ENCODE measurements at places on chromosomes 2 and 18.
A peak's percentile ranks its signal among the peaks of the same experiment; 100 is the strongest.

DNA sequence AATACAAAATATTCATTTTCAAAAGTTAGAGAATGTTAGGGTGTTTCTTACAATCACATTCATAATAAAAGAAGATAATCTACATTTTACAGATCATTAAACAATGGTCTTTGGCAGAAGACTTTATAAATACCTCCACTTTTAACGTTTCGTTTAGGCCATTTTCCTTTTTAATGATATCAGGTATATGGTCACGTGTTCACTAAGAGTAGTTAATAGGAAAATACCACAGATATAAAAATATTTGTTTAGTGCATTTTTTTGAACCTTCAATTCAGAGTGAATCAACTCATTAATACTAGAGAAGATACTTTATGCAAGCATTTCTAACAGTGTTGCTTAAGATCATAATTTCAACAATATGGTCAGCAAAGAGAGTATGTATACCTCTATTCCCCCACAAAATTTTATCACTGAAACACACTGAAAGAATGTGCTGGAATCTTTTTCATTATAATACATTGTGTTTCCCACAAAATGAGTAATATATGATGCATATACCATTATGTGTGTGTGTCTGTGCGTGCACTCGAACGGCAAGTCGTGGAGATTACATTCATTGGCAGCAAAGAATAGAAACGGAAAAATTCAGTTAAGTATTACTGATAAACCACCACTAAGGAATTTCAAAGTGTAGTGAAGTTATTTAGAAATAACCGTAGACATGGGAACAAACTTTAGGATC lies 319.9 kb upstream of the THUMPD2 start:
- DNase-seq, result no peak

DNA sequence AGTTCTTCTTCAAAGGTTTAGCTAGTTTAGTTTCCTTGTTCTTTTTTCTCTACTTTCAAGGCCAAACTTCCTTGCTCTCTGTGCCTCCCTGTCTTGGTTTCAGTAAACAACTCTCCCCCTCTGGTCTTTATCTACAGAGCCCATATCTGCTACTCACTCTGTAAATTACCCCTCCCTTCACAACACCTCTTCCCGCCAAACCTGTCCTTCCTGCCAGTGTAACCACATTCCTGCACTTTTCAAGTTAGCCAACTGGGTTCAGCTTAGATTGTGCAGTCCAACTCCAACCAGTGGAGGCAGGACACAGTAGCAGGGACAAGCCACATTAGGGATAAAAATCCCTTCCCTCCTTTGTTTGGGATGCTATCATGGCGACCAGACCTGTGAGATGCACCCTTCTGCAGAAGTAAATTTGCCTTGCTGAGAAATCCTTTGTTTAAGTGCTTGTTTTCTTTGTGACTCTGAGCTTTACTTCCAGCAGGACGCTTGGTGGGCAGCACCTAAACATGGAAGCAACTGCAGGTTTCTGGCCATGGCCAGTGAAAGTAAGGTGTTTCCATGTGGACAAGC lies 706.0 kb downstream of the KCNJ3 start:
- no peak for DNase-seq

- DNase-seq, result no peak
These were observed 49.9 kb upstream of the SERPINB2 start for GRCh38 chr18:63837590-63837989.

DNA sequence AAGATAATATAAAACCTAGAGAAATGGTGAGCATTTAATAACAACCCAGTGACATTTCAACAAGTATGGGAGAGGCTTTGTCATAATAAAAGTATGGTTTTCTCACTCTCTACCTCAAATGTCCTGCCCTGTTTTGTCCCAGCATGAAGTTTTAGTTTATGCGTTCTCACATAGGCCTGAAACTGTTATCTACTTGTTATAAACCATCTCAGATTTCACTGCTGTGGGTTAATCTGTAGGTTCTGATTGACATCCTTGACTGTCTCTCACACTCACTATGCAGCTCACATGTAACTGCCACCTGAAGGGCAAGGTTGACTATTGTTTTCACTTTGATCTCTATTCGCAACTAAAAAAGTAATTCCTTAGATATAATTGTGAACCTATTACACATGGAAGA lies 44.9 kb downstream of the ZEB2 start:
- DNase-seq, result no peak

GRCh38 chr18:65606551-65607130 lies 144.2 kb upstream of the CDH7 start:
- no peak for DNase-seq

DNA sequence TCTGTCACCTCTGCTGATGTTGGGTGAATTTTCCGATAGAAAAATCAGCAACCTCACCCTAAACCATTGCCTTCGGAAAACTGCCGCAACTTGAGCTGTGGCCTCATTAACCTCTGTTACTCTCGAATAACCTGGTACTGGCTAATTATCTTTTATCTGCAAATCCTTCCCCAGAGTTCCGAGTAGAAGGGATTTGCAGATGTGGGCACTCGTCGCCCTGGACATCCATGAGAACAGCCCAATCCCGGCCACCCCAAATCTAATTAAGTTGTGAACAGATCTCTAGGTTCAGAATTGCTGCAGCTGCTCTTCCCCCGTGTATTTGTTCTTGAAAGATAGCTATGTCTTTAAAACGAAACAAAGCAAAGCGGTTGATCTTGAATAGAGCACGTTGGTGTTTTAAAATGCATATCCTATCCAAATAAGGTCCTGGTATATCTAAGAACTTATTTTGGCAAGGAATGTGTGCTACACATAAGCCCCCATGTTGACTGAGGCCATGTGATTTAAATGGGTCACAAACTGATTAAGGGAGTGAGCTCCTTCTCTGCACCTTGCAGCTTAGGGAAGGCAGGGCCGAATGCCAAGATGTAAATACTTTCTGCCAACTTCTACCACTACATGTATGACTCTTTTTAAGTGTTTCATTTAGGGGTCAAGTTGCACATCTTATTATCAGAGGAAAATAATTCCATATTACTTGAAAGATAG lies 88.2 kb downstream of the MTCL1 start:
- no peak for DNase-seq

- DNase-seq, result no peak
These were observed 11.1 kb downstream of the RHOB start for GRCh38 chr2:20457661-20458630.

- DNase-seq, result no peak
These were observed 28.1 kb upstream of the SLC35G4 start for GRCh38 chr18:11581286-11581685.

- DNase-seq, result no peak
These were observed 8.1 kb downstream of the NPC1 start for GRCh38 chr18:23578067-23578701.

- peak; percentile 10 for DNase-seq
These were observed 39.0 kb downstream of the SLC66A2 start for GRCh38 chr18:79912409-79912991.

DNA sequence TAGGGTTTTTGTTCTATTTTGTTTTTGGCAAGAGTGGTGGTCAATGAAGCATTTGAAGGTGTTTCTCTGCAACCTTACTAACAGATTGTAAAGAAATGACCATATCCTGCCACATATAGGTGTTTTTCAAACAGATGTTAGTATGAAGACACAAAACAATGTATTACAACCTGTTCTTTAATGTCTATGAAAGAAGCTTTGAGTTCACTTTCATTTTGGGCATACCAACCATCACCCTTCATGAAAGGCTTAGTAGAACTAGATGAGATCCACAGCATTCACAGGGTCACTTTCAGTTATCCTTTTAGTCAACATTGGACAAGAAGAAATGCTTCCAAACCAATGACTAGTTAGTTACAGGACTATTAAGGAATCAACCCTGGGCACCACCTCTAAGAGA lies 95.1 kb downstream of the EHBP1 start:
- no peak for DNase-seq

- peak; percentile 26 for DNase-seq
These were observed 616 bp downstream of the RNPEPL1 start for GRCh38 chr2:240568678-240569522.

- DNase-seq, result no peak
These were observed 59.6 kb downstream of the SOS1 start for GRCh38 chr2:39061280-39061679.

DNA sequence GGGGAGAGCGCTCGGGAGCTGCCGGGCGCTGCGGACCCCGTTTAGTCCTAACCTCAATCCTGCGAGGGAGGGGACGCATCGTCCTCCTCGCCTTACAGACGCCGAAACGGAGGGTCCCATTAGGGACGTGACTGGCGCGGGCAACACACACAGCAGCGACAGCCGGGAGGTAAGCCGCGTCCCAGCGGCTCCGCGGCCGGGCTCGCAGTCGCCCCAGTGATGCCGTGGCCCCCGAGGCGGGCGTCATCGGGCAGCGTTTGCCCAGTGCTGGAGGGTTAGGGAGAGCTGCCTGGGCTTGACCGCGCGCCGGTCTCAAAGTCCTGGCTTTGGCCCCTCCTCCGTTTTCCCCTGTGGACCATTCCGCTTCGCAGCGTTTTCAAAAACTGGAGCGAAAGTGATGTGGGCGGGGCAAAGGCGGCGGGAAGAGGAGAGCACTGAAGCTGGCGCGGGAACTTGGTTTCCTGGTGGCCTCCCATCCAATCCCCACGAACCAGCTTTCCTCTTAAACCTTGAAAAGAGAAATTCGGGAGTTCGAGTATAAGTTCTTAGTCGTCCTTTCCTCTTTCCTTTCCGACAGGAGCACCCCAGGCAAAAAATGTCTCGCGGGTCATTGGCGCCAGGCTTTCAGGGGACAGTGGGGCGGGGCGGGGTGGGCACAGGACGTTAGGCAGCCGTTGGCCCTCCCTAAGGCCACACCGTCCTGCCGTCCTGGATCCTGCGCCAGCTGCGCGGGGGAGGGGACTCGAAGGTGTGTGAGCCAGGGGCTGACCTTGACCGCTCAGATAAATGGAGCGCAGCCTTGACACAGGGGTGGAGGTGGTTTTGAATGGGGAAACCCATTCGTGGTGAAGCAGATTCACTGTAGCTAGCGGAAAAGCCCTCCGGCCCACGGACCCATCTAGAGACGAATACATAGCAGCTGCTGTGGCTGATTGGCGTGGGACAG lies 821 bp downstream of the TYMS start:
- DNase-seq, result peak; percentile 50

DNA sequence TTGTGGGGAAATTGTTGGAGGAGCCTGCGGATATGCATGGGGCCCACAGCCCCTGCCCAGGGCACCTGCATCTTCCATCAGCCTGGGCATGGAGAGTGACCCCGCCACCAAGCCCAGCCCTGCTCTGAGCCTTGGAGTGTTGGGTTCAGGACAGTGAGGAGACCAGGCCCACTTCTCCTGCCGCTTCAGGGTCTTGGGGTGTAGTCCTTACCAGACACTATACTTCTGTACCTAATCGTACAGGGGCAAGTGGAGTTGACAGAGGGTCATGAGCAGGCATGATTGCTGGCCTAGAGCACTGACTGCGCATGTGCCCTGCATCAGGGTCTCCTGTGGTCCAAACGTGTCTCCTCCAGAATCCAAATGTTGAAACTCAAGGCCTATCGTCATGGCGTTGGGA lies 108.9 kb upstream of the ZNF236 start:
- DNase-seq, result no peak

DNA sequence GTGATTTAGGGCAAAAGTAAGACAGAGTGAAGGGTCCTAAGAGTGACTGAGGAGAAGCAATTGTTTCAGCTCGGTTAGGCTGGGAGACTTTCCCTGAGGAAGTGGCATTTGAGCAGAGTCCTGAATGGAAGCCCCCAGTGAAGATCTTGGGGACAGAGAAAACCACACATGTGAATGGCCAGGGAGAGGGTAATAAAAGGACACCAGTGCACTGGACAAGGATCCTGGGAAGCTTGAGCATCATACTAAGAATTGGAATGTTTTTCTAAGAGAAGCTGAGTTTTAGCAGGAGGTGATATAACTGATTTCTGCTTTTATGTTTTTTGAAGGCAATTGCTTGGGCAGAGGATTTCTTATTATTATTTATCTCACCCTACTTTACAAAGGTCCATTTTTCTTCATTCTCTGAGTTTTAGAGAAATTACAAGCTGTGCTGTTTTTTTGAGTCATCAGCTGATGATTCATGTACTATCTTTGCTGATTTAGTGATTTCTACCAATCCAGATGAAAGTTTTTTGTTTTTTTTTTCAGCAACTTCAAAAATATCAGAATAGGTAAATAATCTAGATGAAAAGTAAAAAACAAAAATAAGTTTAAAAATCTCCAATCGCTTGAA lies 43.5 kb downstream of the MFSD6 start:
- DNase-seq, result no peak

DNA sequence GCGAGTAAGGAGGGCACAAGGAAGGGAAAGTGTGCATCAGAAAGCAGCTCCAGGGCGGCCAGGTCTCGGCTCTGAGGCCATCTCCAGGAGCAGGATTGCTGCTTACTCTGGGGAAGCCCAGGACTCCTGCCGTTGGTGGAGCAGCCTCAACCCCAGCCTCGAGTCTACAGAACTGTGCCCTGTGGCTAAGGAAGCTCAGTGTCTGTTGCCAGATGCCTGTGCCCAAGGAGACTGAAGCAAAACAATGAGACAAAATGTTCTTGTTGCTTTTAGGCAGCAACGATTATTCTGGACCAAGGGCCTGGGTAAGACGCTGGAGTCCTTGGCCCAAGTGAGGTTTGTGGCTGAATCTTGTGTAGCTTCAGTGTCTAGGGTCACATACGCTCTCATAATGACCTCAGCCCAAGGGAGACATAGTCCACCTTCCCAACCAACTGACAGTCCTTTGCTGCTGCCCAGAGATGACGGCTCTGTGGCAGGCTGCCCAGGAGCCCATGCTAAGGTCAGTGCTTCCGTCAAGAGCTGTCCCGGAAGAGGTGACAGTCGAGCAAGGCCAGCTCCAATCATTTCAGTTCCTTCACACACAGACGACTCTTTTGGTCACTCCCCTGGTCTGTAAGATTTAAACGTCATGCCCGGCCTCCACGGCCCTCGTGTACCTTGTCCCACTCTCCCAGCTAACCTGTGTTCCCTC lies 223.8 kb downstream of the TTC32 start:
- DNase-seq, result no peak

- DNase-seq, result no peak
These were observed 676.1 kb upstream of the GYPC start for GRCh38 chr2:125979886-125980285.

DNA sequence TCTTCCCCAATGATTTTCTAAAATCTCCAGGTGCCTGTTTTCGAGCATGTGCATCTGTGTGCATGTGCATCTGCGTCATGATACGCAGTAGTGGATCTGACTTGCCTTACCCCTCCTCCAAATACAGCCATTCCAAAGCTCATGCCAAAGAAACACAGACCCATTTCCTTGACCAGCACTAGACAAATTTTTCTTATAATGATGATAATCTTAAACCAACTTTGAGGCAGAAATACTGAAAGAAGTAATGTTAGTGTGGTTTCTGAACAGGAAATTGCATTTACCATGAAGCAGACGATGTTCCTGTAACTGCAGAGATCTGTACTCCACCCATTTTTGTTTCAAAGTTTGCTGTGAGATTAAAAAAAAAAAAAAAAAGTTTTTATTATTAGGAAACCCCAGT lies 25.6 kb downstream of the CYTIP start:
- no peak for DNase-seq

- DNase-seq, result no peak
These were observed 75.8 kb downstream of the SDC1 start for GRCh38 chr2:20148923-20149702.

DNA sequence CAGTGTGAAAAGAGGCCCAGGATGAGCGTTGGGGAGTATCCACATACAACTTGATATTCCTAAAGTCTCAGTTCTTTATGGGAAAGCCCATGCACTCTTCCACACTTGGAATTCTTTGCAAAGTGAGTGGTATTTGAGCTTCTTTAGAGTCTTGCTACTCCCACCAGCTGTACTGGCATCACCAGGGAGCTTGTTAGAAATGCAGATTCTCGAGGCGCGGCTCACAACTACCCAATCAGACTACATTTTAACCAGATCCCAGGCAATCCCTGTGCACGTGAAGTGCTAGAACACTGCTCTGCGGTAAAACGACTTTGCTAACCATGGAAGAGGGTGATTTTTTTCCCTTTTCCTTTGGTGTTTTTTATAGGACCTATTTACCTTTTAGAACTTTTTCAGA lies 184.7 kb downstream of the NEDD4L start:
- DNase-seq, result no peak

Measured in stimulated activated CD8-positive, alpha-beta memory T cell treated with anti-CD3 and anti-CD28 coated beads, Interleukin-4, amount 100 ng/mL, for 24 hours (primary cell).